ENCODE measurements at places on chromosomes 2 and 18.

- no peak for DNase-seq
Measured at GRCh38 chr18:71075147-71075546, 786.3 kb downstream of the SOCS6 start.

DNA sequence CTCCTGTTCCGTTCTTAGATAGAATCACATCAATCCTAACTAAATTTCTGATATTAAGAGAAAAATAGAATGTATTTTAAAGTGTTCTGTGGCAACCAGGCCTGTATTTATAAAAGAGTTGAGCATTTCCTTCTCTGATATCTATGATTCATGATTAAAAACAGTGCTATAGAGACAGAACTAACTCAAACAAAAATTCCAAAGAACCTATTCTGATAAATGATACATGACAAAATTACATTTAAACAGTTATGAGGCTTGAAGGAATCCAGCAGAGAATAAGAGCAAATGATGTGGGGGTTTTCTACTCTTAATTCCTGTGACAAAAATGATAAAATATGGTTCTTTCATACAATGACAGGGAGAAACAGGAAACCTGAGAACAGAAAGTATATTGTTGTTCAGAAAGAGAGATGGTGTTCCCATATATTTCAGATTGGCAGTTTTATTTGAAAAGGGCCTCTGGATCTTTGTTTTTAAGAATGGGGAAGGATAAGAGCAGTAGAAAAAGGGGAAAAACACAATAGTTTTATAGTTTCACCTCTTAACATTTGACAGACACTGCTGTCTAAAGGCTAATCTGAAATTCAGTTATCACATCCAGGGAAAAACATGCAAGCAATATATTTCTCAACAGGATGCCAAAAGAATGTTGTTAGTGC is 944.3 kb downstream of the LRP1B start:
- no peak for DNase-seq

DNA sequence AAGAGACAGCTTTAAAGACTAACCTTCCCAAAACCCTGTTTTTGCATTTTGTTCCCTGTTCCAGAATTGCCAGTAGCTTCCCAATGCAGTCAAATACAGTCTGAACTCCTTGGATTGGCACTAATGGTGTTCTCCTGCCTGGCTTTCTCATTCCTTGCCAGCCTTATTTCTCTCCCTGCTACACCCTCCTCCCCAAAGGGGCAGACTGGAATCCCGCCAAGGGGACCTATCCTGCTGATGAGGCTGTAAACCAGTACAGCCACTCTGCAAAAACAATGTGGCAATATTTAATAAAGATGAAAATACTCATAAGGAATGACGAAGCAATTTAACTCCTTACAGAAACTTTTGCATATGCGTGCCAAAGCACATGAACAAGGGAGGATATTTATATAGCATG is 4.5 kb upstream of the SLC4A5 start:
- no peak for DNase-seq

DNA sequence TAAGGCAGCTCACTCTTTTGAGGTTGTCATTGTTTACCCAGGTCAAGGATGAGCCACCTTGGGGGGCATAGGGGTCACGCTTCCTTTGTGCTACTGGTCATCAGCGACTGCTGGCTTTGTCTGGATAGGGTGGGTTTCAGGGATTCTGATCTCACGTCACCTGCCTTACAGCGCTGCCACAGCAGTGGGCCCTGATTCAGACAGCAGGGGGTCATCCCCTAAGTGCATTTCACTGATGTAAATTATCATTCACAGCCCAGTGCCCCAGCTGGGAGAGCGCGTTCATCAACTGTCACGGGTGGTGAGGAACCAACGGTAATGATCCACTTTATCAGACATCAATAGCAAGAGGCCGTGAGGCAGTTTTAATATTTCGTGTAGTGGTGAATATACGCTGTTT is 291.2 kb downstream of the NEDD4L start:
- no peak for DNase-seq

- DNase-seq: no peak
Measured at GRCh38 chr2:82641598-82642180, 1817.4 kb downstream of the SUCLG1 start.

DNA sequence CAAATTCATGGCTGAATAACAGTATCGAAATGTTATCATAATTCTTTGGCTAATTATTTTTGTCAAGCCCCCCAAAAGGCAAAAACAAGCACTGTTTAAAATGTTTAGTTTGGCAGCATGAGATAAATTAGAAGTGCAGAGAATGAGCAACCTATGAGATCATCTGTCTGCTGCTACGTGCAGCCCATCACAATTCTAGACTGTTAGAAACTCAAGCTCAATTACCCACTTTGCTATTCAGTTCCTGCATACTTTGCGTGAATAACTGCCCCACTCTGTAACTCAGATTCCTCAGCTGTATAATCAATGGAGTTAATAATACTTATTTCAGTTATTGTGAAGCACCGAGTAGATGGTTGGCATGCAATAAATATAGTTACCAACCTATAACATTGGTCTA is 1181.9 kb downstream of the DPP10 start:
- DNase-seq: no peak

- DNase-seq: no peak
Measured at GRCh38 chr2:21358976-21359375, 235.2 kb downstream of the TDRD15 start.

DNA sequence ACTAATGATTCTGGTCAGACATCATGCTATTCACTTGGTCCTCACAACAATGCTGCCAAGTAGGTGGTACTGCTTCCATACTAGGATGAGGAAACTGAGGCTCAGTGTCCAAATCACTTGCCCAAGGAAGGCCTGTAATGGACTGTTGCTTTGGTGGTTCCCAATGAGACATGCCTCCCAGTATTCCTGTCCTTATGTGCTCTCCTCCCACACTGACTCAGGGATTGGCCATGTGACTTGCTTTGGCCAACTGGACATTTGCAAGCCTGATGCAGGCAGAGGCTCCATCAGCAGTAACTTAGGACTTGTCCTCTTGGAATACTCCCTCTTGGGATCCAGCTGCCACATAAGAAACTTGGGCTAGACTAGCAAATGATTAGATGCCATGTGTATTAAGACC is 3.0 kb downstream of the FBXO41 start:
- DNase-seq: no peak

DNA sequence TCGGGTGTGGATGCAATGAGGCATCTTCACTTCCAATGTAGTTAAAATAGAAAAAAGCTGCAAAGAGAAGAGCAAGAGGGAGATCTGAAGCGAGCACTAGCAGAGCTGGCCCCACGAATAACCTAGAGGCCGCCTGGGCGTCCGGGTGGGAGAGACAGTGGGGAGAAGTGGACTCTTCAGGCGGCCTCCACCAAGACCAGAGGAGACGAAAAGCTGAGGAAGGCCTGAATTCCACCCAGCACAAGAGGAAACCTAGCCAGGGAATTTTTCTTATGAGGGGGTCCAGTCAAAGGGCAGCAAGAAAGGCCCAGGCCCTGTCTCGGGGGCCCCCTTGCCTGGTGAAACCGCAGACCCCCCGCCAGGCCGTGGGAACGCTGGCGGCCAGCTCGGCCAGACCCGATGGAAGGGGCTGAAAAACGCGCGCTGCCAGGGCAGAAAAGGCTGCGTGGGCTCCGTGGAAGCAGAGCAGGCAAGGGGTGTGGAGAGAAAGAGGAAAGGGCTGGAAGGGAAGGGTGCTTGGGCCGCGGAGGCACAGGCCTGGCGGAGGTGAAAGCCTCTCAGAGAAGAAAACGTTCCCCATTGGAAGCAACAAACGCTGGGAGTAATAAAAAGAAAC is 69.2 kb downstream of the KCTD1 start:
- DNase-seq: no peak

DNA sequence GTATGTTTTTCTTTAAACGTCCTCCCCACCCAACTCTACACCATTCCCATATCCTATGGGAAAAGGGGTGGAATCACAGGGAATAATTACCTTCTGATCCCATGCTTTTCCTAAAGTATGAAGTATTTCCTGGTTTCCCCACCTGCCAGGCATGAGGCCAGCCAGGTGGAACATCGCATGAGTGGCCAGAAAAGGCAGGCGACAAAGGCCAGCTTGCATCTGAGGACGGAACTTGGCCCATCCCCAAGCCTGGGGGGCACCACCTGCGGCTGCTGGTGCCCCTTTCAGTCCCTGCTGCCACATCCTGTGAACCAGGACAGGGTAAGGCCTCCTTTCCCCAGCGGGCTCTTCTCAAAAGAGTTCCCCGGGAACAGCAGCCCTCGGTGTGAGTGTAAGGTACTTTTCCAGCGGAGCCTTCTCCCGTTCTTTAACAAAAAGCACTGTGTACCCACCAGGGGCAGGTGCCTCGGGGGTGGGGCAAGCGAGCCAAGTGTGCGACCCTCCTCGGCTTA is 1.2 kb upstream of the ERFE start:
- DNase-seq: no peak

DNA sequence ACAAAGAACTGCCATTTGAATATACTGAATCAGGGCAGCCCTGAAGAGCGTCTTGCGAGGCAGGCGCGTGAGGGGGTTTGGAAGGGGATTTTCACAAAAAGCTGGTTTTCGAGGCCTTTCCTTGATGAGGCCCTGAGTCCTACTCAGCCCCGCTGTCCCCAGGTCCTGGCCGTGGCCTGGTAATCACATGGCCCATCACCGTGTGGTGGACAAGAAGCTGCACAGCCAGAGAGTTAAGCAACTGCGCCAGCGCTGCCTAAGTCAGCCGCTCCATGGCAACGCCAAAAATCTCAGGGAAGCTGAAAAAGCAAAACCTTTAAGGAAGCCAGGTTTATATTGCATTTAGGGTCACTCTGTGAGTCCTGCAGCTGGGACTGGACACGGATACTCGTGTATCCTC is 341.2 kb upstream of the MYT1L start:
- DNase-seq: no peak

GRCh38 chr2:12883906-12884305 is 167.2 kb downstream of the TRIB2 start:
- no peak for DNase-seq

GRCh38 chr2:120536141-120536540 is 190.2 kb downstream of the INHBB start:
- no peak for DNase-seq

- DNase-seq: peak; percentile 23
Measured at GRCh38 chr2:174012347-174013314, 47.5 kb upstream of the SP3 start.

GRCh38 chr2:78646533-78647364 is 378.8 kb upstream of the REG3G start:
- no peak for DNase-seq

GRCh38 chr2:176097820-176098365 is 1.7 kb upstream of the HOXD12 start:
- DNase-seq: no peak

GRCh38 chr2:220051716-220052115 is 424.3 kb downstream of the SLC4A3 start:
- DNase-seq: no peak

DNA sequence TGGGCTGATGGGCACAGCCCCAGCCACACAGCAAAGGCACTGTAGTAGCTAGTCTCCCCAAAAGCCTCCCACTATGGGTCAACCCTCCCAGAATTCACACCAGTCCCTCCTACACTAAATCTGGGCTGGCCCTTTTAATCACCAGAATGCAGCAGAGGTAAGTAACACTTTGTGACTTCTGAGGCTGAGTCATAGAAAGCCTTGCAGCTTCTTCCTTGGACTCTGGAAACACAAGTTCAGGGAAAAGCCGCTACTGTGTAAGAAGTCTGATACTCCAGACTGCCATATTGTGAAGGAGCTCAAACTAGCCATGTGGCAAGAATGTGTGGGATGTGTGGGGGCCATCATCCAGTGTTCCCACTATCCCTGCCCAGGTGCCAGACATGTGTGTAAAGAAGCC is 19.0 kb upstream of the SIX2 start:
- no peak for DNase-seq

GRCh38 chr2:179512281-179513035 is 247.8 kb upstream of the SESTD1 start:
- DNase-seq: no peak

GRCh38 chr2:124027182-124027581 is 2.1 kb downstream of the CNTNAP5 start:
- no peak for DNase-seq

- no peak for DNase-seq
Measured at GRCh38 chr2:65545837-65546805, 113.7 kb upstream of the SPRED2 start.

DNA sequence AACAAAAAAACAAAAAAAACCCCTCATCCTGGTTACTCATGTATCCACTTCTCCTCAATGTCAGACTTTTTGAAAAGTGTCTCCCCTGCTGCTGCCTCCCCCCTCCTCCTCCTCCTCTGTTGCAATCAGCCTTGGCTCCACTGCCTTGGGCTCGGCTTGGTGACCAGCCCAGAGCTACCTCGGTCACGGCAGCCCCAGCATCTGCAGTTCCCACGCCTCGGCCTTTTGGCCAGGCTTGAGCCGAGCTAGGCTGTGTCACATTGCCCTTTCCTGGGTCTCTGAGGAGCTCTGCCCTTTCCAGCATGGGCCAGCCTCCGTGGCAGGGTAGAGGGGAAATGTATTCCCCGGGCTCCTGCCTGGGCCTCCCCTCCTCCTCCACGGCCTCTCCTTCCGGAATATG is 22.7 kb upstream of the INHBB start:
- no peak for DNase-seq

DNA sequence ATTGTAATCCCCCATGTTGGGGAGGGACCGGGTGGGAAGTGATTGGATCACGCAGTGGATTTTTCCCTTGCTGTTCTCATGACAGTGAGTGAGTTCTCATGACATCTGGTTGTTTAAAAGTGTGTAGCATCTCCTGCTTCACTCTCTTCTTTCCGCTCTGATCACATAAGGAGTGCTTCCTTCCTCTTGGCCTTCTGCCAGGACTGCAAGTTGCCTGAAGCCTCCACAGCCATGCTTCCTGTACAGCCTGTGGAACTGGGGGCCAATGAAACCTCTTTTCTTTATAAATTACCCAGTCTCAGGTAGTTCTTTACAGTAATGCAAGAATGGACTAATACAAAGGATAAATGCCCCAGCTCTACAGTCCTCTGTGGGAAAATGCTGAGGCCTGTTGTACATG is 437.5 kb upstream of the NXPH2 start:
- no peak for DNase-seq

- DNase-seq: peak; percentile 73
Measured at GRCh38 chr18:54149078-54149697, 75.3 kb downstream of the MBD2 start.

- no peak for DNase-seq
Measured at GRCh38 chr2:40448476-40449079, 3.3 kb downstream of the SLC8A1 start.
